SW480 (cell line): ENCODE measurements at places on chromosomes 5 and 9.

DNA sequence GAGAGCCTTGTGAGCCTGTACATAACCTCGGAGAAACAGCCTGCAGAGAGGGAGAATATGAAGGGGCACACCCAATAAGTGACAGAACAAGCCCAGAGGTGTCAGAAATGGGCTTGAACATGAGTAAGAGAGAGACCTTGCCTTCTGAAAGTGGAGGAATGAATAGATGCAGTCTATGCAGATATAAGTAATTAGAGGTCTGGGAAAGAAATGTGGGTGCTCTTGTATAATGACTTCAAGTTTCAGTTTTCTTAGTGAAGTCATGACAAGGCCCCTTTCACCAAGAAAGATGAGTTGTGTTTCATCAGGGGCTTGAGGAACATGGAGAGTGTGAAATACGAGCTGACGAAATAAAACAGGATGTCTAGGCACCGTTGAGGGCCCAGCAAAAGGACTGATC lies 15.1 kb downstream of the GRAMD2B start:
- DNase-seq = no peak

DNA sequence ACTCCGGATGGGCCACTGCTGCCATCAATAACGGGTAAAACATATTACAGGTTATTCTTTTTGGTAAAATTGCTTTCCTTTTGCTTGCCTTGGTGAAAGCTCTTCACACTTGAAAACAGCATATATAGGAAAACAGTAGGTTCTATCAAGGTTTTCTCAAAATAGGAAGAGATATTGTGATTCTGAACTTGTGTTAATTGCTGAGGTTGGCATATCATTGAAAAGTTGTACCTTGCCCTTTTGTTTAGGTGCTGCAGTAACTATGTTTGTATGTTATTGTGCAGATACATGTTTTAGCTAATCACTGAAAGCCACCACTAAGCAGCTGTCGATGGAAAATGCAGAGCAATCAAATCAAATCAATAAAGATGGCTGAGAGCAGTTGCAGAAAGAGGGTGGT lies 78.0 kb upstream of the C6 start:
- DNase-seq = no peak

- no peak for DNase-seq
These were observed 45.6 kb downstream of the USP20 start for GRCh38 chr9:129880654-129881546.

- no peak for DNase-seq
These were observed 9.4 kb downstream of the FLT4 start for GRCh38 chr5:180639741-180640610.
